ENCODE measurements at places on chromosomes 2 and 18.

- no peak for DNase-seq
Measured at GRCh38 chr2:101113441-101114267, 37.5 kb downstream of the TBC1D8 start.

- DNase-seq = no peak
Measured at GRCh38 chr18:10035281-10035991, 121.6 kb downstream of the VAPA start.

GRCh38 chr2:191178806-191179514 is 28.2 kb upstream of the STAT4 start:
- no peak for DNase-seq

- DNase-seq = no peak
Measured at GRCh38 chr2:137254052-137254451, 488.7 kb downstream of the THSD7B start.

DNA sequence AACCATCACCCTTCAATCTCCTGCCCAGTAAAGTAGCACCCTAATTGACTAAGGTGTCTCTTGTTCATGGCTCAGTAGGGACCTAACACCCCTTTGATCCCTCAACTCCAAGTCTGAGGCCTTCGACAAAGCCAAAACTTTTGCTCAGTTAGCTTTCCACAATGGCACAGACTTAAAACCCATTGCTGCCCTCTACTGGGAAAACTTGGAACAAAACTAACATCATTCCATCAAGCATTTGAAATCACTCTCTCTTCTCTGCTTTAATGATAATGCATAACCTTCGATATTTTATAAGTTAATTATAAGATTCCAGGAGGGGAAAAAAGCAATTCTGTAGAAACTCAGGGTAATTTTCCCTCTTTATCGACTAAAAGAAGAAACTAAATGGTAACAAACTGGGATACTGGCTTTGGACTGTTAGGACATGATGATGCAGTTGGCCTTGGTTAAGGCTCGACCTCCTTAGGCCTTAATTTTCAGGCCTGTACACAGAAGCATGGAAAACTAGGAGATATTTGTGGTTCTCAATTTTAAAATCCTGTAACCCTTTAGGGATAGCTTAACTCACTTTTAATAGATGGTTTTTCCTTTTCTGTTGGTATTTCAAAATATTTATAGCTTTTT is 127.8 kb downstream of the STK39 start:
- DNase-seq = no peak

- no peak for DNase-seq
Measured at GRCh38 chr2:181847198-181847556, 44.4 kb upstream of the ITPRID2 start.

DNA sequence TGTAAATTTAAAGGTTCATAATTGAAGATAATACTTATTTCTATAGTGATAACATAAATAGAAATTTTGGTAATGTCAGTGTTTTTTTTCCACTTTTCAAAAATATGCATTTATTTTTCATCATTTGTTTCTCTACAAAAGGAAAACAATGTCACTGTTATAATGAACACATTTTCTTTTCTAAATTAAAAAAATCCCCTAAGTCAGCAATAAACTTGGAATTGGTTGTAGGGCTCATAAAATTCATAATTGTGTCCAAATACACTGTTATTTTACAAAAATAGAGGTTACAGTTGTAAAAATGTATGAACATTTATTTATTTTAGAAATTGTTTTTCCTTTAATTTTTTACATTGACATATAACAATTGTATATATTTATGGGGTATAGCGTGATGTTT is 26.4 kb upstream of the SERPINB12 start:
- no peak for DNase-seq

DNA sequence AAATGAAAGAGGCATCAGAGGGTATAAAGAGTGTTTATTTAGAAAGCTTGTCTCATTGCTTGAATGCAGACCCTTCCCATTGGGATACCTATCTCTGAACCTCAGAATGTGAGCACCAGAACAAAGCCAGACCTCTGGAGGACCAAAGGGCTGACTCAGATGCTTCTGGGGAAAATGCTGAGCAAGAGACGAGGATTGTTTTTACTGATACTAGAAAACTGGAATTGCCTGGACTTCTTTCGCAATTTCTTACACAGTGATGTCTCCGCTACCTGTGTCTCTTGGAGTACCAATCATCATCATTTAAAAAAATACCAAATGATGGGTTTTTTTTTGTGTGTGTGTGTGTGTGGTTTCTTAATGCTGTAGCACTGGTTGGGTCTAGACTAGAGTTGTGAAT is 55.6 kb upstream of the CCDC85A start:
- no peak for DNase-seq

DNA sequence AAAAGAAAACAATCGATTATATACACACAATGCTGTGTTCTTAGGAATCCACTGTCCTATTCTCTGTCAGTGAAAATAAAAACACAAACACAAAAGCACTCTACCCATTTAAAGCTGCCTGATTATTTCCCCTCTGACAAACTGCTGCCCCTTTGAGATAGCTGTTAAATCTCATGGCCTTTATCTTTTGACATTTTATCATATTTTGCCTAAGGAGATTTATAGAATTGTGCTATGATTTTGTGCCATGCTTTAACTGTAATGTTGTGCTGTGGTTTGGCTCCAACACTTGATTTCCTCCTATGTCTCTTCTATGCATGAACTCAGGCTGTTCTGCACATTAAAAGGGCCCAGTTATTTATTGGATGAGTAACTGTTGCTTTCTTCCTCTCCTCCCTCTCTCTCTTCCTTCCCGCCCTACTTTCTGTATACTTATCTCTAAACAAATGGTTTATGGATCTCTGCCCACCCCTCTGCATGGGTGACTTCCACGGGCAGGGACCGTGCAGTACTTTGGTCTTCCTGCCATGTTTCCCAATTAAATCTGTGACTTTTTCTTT is 1096.6 kb downstream of the TSN start:
- DNase-seq = no peak

- no peak for DNase-seq
Measured at GRCh38 chr2:199933466-199933865, 21.8 kb downstream of the TYW5 start.

DNA sequence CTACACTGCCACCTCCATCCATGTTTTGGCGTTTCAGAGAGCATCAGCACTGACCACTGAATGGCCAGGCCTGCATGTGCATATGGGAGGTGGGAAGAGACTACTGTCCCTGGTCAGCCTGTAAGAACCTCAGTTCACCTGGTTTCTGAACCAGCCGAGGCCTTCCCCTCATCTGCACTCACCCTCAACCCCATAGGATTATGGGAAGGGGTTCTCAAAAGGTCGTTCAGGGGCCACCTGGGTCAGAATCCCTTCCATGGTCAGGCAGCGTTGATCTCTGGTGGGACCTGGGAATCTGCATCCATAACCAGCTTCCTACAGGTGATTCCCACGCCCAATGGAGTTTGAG is 36.7 kb downstream of the TET3 start:
- no peak for DNase-seq

DNA sequence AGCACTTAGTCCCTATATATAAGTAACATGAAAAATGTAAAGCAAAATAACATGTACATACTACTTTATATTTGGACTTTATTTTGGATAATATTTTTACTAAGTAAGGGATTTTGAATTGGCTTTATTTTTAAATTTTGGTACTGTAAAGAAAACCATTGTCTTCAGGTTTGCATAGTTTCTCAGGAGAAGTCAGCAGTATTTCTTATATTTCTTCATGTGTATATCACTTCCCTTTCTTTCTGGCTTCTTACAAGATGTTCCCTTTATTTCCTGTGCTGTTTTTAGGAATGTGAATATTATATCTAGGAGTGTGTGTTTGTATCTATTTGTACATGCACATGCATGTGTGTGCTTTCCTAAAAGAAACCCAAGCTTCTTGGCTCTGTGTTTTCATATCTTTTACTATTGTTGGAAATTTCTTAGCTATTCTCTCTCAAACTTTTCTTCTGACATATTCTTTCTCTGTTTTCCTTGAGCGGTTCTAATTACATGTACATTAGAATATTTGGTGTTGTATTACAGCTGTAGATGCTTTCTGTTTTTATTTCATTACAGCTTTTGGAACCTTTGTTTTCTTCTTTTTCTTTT is 1549.7 kb upstream of the ACVR2A start:
- no peak for DNase-seq

GRCh38 chr2:137943678-137944347 is 20.5 kb upstream of the HNMT start:
- DNase-seq = no peak

- no peak for DNase-seq
Measured at GRCh38 chr2:21423854-21424253, 300.1 kb downstream of the TDRD15 start.

DNA sequence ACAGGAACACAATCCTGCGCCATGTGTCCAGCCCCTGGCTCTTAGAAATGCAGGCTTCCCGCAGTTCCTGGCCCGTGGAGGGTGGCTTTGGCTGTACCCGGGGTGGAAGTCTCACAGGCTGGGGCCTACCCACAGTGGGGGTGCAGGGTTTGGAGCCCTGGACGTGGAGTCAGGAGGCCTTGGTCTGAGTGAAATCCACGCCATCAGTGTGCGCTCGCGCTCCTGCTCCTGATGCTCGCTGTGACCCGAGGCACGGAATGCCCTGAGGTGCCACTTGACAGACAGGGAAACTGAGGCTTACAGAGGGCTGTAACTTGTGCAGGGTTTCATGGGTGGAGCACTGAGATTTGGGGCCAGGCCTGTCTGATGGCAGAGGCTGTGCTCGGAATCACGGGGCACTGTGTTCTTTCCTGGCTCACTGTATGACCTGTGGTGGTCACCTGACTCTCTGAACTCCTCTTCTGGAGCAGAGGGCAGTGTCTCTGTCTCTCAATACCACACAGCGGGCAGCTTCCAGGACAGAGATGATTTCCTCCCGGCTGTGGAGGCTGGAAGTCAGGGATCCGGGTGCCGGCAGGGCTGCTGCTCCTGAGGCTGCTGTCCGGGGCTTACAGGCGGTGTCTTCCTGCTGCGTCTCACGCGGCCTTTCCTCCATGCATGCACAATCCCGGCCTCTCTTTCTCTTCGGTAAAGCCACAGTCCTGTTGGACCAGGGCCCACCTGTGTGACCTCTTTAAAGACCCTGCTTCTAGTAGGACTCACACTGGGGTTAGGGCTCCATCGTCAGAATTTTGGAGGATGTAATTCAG is 25.9 kb upstream of the ALLC start:
- no peak for DNase-seq

DNA sequence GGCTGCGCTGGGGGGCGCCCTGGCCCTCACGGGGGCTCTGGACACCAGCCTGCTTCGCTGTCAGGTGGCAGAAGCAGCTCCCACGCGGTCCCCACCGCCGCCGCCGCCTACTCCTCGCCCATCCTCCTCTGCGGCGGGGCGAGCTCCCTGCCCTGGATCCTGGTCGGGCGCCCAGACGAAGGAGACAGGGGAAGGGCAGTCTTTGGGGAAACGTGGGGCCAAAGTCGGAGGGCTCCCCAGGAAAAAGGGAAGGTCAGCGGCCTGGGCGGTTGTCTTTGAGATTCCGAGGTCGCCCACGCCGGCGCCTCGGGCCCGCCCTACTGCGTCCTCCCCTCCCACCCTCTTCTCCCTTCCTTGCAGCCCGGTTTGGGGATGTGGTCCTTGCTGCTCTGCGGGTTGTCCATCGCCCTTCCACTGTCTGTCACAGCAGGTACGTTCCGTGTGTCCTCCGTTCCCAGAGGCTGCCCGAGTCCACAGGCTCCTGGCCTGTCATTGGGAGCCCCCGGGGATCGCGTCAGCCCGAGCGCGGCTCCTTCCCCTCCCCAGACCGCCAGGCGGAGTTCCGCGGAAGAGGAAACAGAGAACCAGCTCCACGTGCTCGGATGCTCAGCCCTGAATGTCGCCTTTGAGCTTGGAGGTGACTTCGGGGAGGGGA is 800 bp downstream of the IL1RL2 start:
- peak; percentile 26 for DNase-seq

DNA sequence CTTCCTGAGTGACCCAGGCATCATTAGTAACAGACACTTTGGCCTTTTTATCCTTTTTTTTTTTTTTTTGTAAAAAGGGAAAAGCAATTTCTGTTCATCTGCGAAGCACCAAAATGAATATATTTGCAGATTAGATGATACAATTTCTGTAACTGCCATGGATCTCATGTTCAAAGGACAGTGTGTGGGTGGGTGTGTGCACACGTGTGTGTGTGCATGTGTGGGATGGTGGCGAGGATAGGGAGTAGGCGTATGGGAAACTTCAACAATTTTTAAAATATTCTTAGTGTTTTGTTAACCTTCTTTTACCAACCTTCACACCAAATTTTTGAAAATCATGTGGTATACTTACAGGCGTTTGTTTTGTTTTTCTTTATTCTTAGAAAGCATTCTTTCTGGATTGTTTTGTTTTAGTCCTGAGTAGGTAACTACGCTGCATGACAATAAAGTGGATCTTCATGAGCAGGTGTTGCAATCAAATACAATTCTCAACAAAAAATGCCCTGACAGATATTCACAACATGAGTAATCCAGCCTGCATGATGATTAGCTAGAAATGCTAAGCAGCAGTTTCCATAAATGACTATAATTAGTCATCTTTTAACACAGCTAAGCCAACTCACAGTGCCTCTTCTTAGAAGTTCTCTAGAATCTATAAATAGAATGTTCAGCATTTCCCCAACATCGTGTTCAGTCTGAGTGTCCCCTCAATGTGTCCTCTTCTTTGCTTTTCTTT is 53.5 kb upstream of the RMDN2 start:
- DNase-seq = no peak
